ENCODE measurements at places on chromosomes 11 and 22.

DNA sequence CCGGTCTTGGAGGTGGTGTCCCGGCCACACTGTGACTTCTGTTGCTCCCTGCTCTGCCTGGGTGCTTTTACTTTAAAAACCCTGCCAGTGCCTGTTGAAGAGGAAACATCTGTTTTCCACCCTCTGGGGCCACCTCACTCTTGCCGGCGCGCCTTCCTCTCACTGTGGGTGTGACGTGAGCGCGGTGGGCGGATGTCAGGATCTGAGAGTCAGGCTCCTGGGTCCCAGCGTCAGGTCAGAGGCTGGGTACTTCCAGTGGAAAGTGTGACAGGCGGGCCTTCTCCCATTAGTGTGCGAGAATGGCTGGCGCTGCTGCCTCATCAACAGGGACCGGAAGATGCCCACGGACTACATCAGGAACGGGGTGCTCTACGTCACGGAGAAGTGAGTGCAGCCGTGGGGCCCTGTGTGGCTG is 54.2 kb downstream of the GRAMD4 start:
- DNase-seq: peak; percentile 93

- DNase-seq: no peak
These were observed 8.3 kb downstream of the ST3GAL4 start for GRCh38 chr11:126363706-126364248.

- DNase-seq: no peak
These were observed 46.8 kb downstream of the PPP2R1B start for GRCh38 chr11:111719379-111719778.

- DNase-seq: no peak
These were observed 113.6 kb downstream of the MICAL3 start for GRCh38 chr22:17910561-17911311.

Data from activated T-cell treated with anti-CD3 and anti-CD28 coated beads, Interleukin-2, amount 50 U/mL, for 1 hour (primary cell).